ENCODE measurements at places on chromosomes 12 and 14. TPM values are rescaled to one million over a fixed set of nuclear protein-coding genes. Genes with fewer than 3 reads are reported as not detected.
A peak's percentile ranks its signal among the peaks of the same experiment; 100 is the strongest.

- DNase-seq, result peak; percentile 54
Observed at GRCh38 chr12:15088105-15088504, 115.3 kb downstream of the PDE6H start.

Gene C3AR1
- 0.30 TPM for total RNA-seq

DNA sequence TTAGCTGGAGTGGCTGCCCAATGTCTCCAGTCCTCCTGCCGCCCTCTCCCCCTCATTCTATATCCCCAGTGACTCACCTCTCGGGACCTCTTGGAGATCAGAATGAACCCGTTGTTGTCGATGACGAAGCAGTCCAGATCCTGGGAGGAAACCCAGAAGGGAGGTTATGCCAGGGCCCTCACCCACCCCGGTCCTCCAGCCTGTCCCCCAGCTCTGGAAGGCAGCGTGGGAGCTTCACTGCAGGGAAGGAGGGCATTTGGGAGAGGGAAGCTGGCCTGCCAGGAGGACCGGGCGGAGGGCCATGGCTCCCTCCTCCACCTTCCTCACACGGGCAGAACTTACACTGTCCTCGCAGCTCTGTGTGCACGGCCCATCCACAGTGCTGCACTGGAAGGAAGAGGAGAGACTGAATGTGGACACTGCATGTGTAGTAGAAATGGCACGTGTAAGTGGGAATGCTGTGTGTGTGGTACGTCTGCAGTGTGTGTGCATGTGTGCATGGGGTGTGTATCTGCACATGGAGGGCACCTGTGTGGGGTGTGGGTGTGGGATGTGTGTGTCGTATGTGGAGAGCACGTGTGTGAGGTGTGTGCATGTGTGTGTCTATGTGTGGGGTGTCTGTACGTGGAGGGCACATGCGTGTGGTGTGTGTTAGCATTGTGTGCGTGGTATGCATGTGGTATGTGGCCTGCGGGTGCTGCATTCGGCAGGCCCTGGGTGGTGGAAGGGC lies 10.0 kb upstream of the LRTM2 start:
- DNase-seq, result no peak

DNA sequence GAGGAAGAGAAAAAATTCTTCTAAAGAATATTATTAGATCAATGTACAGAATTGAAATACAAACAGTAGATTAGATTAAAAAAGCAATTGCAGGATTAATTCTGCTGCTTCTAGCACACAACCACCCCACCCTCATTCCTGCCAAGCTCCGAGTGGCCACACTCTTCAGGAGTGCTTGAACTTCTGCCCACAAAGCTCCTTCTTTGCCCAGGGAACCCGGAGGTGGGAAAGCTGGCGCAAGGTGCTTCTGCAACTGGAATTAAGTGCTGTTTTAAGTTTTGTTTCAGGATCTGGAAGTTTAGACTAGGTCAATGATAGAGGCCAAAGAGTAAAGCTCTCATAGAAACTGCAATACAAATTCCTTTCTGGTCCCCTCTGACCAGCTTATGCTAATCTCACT lies 94.1 kb upstream of the BMP4 start:
- peak; percentile 2 for DNase-seq
